ENCODE measurements at places on chromosomes 5 and 9.

DNA sequence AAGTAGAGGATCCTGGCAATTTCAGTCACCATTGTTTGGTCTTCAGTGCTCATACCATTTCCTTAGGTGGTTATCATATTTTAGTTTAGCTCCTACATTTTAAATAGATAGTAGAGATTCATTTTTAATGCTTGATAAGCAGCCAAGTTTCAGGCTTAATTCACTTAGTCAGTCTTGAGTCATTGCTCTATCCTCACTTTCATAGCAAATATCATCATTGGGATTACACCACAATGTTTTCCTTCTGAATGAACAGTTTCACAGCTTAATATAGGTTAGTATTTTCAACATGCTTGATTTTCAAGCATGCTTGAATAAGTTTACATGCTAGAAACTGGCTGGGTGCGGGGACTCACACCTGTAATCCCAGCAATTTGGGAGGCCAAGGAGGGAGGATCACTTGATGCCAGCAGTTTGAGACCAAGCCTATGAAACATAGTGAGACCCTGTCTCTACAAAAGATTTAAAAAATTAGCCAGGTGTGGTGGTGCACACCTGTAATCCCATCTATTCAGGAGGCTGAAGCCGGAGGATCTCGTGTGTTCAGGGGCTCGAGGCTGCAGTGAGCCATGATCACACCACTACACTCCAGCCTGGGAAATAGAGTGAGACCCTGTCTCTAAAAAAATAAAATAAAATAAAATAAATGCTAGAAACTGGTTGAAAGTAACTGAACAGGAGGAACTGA, 339.9 kb downstream of the ADGRV1 start:
- no peak for DNase-seq

GRCh38 chr5:75037106-75037505, 15.3 kb downstream of the GCNT4 start:
- no peak for DNase-seq

DNA sequence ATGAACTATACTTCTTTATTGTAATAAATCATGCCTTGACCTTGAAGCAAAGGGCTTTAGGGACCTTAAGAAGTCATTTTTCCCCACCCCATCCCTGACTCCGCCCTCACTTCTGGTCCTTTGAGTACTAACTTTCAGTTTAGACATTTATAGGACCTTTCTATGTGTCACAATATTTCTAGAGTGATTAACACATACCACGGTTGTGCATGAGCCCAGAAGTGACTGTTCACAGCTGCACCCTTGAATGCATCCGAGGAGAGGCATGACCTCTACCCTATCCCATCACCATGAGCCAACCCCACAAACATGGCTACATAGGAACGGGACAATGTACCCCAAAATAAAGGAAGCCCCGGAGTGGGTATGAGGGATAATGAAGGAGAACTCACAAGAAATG, 160.3 kb downstream of the HSD17B3 start:
- DNase-seq, result no peak

DNA sequence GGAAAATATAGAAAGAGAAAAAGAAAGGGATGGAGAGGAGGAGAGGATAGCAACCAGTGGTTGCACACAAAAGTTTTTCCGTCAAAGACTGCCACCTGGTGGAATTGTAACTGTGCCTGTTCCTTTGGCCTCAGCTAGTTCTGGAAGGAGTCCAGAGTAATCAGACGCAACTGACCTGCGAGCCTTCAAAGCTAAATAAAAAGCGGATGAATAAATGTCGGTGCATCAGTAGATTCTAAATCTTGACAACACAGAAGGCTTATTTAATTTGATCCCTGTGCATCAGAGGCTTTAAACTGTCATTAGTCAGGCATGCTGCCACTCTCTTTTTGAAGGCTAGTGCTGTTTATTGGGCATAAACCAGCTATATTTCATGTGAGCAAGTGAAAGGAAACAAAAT, 132.9 kb upstream of the ACO1 start:
- peak; percentile 62 for DNase-seq

DNA sequence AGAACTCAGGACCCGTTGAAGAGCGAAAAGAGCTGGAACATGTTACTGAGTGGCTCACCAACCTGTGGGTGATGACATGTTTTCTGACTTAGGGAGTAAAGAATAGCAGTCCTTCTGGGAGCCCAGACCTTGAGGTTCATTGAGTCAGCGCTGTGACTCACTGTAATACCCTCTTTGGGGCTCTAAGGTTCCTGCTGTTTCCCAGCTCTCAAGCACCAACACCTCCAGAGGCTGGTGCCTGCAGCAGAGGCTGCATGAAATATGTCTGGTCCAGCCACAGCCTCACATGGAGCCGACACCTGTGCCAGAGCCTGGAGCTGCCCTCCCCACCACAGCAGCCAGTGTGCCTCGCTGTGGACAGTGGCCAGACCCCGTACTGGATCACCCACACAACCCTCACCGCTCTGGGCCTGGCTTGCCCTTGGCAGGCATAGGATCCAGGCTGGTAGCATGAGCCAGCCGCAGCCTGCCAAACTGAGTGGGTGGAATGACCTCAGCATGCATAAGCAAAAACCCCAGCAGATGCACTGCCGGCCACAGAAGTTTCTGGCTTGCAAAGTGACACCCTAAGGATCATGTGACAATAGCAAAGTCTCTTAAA, 143.5 kb upstream of the MRPS30 start:
- no peak for DNase-seq

DNA sequence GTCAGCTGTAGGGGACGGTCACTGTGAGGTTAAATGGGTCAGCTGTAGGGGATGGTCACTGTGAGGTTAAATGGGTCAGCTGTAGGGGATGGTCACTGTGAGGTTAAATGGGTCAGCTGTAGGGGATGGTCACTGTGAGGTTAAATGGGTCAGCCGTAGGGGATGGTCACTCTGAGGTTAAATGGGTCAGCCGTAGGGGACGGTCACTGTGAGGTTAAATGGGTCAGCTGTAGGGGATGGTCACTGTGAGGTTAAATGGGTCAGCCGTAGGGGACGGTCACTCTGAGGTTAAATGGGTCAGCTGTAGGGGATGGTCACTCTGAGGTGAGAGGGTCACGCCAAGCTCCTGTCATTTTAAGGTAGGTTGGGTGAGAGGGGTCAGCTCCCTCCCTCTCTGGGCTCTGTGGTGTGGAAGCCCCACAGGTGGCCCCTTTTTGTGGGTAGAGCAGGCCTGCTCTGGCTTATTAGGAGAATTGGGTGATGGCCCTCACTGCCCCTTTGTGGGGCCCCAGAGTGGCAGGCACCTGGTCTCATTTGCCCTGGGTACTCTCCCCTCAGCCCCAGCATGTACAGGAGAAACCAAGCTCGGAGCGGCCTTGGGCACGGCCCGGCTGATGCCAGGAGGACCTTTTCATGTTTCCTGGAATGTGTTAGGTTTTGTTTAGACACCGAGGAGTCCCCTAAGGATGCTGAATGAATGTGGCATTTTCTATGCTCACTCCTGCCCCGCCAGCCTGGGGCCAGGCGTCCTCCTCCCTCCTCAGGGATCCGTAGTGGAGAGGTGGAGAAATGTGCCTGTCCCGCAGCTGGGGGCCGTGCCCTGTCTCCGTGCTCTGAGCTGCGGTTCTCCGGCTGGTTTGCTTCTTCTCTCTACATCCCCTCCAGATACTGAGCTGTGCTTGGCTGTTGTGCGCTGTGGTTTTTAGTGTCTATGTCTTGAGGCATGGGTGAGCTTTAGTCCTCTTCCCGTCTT, 31.4 kb downstream of the AHRR start:
- no peak for DNase-seq

DNA sequence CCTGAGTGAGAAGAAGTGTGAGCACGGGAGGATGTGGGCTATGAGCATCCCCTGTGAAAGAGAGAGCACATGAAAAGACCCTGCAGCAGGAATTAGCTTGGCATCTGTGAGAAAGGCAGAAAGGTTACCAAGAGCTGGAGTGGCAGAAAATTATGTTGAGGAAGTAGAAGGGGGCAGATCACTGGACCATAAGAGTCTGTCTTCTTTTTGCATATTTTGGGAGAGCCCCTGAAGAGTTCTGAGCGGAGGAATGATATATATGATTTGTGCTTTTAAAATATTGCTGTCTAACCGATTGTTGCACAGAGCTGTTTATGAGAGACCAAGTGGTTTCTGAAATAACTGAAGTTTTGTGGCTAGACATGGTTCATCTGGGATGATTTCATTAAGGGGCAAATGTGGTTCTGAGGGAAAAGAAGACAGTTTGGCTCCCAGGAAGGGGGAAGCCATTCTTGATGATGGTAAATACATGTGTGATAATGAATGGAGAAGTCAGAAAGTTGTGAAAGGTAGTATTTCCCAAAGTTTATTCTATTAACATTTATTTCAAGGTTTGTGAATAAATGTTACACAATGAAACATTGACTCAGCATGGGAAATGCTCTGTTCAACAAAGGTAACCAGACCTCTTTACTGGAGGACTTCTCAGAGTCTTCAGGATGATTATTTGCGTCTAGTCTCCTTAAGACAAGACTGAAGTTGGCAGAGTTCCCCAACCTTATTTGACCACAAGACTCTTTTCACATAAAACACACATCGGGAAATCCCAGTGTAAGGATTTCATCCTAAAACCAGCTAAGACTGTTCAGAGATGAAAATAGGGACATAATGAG, 31.5 kb upstream of the ADRB2 start:
- DNase-seq, result no peak

DNA sequence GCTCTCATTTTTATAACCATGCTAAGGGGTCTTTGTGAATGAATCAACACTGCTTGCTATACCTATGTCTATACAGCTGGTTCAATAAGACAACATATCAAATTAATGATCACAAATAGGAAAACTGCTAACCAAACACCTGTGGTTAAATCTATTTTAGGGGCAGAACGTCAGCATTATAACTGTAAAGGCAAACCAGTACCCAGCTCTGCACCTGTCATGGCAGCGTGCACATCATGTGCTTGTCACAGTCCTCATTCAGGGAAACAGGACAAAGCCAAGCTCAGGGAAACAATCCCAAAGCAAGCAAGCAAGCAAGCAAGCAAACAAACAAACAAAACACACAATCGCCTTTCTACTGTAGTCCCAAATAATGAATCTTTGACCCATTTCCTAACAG, 277.7 kb upstream of the DAP start:
- DNase-seq, result no peak
